ENCODE measurements at places on chromosomes 6 and 20.

GRCh38 chr6:109478841-109479624 lies 4.0 kb downstream of the ZBTB24 start:
- no peak for DNase-seq

DNA sequence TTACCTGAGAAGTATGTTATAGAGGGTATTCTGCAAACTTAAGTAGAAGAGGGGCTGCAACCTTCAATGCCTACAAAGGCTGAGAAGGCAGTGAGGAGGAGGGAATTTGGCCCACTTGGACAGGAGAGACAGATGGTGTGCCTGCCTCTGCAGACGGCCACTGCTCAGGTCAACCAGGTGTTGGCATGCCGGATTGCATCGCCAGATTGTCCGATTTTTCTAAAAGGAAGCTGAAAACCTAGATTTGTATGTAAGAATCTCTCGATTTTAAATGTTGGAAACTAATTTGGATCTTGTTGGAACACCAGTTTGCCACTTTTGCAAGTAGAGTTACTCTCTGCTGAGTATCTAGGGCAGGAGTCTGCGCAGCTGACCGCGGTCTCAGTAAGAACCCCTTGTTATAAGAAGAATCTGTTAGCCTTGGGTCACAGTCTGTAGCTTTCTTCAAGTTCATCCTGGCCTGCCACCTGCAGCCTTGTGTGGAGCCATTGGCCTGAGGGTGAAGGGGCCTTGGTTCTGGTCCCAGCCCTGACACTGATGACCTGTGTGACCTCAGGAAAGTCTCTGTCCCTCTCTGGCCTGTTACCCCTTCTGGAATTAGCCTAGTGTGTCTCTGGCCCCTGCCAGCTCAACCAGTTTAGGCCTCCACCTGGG lies 54.4 kb downstream of the TGM2 start:
- DNase-seq: no peak

DNA sequence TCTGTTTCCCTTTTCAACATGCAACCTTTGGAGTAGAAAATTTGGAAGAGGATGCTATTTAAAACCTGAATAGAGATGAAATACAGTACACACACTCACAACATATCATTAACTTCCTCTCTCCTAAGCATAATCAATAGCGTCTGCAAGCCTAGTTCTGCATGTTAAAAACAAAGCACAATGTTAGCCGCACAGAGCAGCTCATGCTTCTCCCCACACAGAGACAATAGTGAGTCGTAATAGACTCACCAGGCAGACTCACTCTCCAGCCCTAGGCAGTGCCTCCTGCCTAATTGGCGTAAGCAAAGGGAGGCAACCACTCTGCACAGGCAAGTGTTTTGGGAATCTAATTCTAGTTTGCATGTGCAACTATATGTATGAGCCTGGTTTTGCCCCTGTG lies 45.8 kb upstream of the ARID1B start:
- DNase-seq: no peak

- no peak for DNase-seq
Measured at GRCh38 chr6:132410830-132411229, 9.6 kb upstream of the MOXD1 start.

GRCh38 chr6:75290136-75290945 lies 5.7 kb upstream of the TMEM30A start:
- no peak for DNase-seq

DNA sequence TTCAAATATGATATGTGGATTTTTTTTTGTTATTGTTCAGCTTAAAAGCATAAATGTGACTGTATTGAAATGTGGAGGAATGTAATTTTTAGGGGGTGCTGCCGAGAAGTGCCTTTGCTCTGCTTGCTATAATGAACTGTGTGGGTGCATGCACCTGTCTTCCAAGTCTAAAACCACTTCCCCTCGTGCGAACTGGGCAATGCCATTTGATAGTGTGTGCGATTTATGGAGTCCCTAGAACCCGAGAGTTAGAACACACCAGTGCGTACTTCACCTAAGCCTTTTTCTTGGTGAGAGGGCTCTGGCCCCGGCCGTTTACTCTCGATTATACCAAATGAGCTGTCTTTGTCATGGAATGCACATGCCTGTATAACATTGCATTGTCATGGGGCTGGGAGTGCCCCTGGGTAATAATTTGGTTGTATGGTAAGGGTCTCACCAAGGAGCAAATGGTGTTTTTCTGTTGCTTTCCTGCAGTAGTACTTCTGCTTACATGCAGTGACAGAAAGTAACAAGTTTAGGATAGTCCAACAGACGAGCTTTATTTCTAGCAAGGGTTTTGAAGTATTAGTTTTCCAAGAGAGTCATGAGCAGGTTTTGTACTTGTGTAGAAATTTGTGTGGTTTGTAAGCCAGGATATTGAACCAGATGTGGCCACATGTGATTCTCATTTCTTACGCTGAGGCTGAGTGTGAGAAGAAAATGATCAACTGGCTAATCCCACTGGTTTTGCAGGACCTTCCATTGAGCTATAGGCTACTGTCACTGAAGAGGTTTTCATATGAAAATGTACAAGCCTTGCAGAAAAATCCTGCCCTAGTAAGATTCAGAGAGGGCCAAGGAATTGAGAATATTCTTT lies 172.4 kb downstream of the DTNBP1 start:
- DNase-seq: no peak

GRCh38 chr20:61954276-61955021 lies 111.2 kb downstream of the TAF4 start:
- DNase-seq: no peak

DNA sequence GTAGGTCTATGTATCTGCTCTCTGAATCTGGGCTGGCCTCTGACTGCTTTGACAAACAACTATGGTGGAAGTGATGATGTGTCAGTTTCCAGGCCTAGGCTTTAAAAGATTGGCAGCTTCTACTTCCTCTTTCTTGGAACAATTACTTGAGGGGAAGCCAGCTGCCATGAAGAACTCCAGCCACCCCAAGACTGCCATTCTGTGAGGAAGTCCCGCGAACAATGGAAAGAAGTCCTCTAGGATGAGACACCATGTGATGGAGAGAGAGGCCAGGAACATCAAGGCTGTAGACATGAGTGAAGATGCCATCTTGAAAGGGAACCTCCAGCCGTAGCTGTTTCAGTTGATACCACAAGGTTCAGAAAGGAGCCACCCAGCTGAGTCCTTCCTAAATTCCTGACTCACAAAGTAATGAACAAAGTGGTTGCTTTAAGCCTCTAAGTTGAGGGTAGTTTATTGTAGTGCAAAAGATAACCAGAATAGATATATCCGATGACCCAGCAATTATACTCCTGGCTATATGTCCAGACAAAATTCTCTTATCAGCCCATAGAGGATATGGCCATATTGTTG lies 15.3 kb upstream of the TCF15 start:
- no peak for DNase-seq

DNA sequence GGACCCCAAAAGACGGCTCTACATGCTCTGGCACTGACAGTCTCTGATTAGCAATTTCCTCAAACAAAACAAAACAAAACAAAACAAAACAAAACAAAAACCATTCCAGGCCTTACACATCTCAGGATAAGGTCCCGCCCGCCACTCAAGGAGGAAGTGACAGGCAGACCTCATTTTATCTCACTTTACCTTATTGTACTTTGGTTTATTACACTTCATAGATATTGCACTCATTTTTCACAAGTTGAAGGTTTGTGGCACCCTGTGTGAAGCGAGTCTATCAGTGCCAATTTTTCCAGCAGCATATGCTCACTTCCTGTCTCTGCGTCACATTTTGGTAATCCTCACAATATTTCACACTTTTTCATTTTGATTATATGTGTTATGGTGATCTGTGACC lies 15.2 kb downstream of the ZBP1 start:
- no peak for DNase-seq

- no peak for DNase-seq
Measured at GRCh38 chr6:152343735-152344360, 293.3 kb downstream of the SYNE1 start.

GRCh38 chr6:41446907-41447545 lies 99.2 kb upstream of the FOXP4 start:
- DNase-seq: no peak

GRCh38 chr6:162438980-162439379 lies 288.6 kb downstream of the PRKN start:
- no peak for DNase-seq

- DNase-seq: no peak
Measured at GRCh38 chr6:21946298-21946783, 350.5 kb downstream of the PRL start.

DNA sequence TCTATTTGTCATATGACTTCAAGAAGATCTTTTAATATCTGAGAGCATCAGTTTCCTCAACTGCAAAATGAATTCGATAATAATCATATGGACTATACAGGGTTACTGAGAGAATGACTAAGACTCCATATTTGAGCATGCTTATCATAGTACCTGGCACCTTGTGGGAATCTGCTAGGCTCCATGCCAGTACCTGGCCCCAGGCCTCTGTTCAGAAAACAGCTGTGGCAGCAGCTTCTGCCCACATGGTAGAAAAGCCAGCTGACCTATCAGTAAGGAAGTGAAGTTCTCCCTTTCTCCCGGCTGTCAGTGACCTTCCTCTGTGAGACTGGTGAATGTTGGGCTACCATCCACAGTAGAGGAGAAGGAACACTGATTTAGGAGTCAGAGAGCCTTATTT lies 574.9 kb upstream of the CHD6 start:
- no peak for DNase-seq

- no peak for DNase-seq
Measured at GRCh38 chr6:12196326-12196936, 93.7 kb upstream of the EDN1 start.

GRCh38 chr20:35443003-35443402 lies 5.0 kb upstream of the GDF5 start:
- no peak for DNase-seq

DNA sequence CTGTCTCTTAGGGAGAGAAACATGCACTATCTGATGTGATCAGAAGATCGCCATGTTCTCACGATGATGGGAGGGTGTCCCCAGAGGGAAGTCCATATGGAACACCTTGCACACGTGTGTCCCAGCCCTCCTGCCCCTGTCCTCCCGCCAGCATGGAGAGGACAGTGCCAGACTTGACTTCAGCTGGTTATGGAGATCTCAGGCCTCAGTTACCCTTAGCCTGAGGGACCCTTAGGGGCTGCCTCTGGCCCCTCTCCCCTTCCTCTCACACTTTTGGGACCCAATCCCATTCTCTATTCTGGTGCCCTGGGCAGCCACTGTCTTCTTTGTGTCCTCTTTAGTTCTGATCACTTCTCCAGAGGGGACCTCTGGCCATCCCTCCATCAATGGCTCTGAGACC lies 1.6 kb downstream of the TREML4 start:
- DNase-seq: no peak

GRCh38 chr6:34319471-34319885 lies 70.7 kb upstream of the SMIM29 start:
- DNase-seq: no peak

DNA sequence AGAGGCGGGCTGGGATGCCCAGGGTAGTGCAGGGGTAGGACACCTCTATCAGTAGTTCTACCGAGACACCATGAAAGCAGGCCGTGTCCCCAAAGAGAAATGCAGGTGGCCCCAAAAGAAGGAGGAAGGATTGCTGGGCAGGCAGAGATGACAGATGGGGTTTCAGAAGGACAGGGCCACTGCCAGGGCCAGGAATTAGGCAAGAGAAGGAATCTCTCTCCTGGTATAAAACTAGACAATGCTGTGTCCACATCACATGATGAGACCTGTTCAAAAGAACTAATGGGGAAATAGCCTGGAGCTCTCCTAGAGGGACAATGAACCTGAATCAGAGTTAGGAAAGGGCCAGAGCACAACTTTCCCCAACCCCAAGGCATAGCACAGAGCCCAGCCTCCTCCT lies 21.6 kb upstream of the VSX1 start:
- no peak for DNase-seq

GRCh38 chr6:157862706-157863105 lies 39.7 kb downstream of the SNX9 start:
- no peak for DNase-seq

DNA sequence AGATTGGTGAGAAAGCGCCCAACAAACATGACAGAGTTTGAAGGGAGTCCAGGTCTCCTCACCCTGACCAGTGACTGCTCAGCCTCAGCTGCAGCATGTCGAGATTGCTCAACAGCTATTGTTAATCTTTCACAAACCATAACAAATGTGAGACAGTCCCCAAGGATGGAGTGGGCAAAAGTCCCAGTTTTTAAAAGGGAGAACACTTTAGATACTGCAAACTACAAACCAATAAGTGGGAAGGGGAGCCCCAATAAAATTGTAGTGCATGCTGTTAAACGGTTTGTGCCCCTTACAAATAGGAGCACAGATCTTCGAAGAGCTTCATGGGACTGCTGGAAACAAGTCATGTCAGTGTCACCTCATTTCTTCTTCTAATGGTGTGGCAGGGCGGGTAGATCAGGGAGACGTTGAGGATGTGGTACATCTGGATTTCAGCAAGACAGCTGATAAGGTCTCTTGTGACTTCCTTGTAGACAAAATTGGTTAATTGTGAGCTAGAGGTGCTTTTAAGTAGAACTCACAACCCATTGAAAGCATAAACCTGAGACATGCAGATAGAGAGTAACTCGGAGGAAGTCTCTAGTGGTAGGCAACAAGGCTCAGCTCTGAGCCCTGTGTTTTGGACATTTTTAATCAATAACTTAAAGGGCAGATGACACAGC lies 134.0 kb upstream of the ARMC2 start:
- DNase-seq: no peak

DNA sequence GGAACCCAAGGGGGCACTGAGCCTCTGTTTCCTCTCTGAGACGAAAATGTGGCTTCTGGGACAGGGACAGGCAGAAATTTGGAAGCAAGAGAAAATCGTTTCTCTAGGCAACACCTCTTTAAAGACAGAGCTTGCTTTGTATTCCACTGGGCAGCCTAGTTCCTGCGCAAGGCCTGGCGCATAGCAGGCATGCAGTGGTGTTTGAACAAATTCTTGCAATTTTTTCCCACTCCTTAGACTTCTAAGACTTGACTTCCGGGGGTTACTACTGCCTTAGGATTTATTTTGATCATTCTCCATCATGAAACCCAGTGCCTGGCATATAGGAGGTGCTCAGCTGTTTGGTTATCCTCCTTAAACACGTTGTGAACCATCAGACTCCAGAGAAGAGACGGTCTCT lies 249.0 kb upstream of the KCNG1 start:
- DNase-seq: no peak

GRCh38 chr6:170417881-170418280 lies 111.3 kb downstream of the FAM120B start:
- no peak for DNase-seq

GRCh38 chr6:55497694-55498093 lies 81.3 kb downstream of the HMGCLL1 start:
- DNase-seq: no peak

DNA sequence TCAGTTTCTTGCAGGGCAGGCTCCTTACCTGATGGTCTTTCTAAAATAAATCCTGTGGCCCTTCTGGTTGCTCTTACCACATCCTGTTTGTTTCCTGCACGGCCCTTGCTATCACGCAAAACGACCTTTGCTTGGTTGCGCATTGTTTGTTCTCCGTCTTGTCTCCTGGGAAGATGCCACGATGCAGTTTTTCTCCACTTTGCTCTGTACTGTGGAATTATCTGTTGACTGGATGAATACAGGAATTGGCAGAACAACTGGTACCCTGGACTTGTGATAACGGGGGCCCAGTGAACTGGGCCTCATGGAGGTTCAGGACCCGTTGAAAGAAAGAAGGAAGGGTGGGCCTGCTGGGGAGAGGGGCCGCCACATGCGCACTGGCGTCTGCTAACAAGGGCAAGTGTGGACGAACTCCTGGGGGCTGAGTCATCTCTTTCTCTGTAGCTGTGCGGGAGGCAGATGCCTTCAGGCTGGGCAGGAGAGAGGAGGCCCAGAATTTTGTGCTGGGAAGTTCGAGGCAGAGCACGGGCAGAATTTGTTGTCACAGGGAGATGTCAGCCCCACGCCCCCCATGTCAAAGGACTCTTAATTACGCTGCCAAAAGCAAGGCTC lies 139.9 kb downstream of the BMP7 start:
- DNase-seq: no peak

GRCh38 chr20:24160563-24161281 lies 172.1 kb upstream of the GGTLC1 start:
- no peak for DNase-seq
